ENCODE measurements at places on chromosomes 12 and 14.

DNA sequence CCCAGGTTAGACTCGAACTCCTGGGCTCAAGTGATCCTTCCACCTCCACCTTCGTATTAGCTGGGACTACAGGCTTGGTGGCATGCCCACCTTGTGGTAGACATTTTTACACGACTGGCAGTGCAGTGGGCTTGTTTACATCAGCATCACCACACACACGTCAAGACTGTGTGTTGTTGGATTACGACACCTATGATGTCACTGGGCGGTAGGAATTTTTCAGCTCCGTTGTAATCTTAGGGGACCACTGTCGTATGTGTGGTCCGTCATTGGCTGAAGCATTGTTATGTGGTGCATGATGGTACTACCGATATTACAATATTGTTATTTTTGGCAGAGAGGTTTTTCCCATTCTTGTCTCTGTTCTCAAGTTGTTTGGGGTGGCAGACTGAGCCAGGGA lies 50.7 kb downstream of the TSPAN9 start:
- DNase-seq: no peak

DNA sequence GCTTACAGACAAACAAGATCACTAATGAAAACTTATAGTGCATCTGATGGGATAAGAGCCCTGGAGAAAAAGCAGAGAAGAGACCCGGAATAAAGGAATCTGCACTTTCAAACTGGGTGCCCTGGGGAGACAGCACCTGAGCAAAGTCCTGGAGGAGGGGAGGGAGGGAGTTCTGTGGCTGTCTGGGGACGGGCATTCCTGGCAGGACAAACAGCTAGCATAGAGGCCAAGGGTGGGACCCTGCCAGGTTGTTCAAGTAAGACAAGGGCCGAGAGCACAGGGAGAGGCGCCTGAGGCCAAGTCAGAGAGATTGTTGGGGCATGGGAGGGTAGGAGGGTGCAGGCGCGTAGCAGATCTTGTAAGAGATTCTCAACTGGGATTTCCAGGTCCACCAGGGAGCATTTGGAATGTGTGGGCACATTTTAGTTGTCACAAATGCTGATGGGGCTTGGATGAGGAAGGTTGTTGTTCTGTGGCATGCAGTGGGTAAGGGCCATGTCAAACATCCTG lies 14.2 kb downstream of the IQSEC3 start:
- DNase-seq: no peak

- no peak for DNase-seq
Observed at GRCh38 chr14:65079768-65080167, 22.5 kb downstream of the MAX start.

GRCh38 chr12:54020591-54021405 lies 7.4 kb upstream of the HOXC6 start:
- DNase-seq: no peak

- no peak for DNase-seq
Observed at GRCh38 chr14:66804141-66804540, 296.2 kb downstream of the GPHN start.

DNA sequence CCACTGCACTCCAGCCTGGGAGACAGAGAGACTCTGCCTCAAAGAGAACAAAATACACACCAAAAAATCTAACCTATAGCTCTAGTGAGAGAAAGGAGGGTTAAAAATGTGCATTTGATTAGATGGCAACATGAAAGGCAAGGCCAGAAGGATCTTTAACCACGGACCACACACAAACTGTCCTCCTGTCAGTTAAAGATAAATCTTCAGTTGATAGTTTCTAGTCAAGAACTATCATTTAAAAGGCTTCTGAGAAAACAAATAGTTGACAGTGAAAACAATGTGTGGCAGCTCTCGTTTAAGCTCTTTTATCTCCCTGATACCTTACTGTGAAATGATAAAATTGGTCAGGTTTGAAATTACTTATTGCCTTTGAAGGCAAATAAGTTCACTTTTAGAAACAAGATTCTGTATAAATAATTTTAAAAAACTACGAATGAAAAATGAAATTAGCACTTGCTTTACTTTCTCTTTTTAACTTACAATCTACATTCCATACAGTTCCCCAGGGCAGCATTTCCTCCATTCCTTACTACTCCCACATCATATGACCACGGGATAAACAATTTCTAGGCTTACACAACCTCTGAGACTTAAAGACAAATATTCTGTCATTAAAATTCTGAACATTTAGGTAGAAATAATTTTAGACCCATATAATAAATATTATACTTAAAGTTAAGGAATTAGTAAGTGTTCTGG lies 71.4 kb upstream of the GNPNAT1 start:
- peak; percentile 79 for DNase-seq

- DNase-seq: no peak
Observed at GRCh38 chr14:96055065-96055752, 16.0 kb downstream of the C14orf132 start.

DNA sequence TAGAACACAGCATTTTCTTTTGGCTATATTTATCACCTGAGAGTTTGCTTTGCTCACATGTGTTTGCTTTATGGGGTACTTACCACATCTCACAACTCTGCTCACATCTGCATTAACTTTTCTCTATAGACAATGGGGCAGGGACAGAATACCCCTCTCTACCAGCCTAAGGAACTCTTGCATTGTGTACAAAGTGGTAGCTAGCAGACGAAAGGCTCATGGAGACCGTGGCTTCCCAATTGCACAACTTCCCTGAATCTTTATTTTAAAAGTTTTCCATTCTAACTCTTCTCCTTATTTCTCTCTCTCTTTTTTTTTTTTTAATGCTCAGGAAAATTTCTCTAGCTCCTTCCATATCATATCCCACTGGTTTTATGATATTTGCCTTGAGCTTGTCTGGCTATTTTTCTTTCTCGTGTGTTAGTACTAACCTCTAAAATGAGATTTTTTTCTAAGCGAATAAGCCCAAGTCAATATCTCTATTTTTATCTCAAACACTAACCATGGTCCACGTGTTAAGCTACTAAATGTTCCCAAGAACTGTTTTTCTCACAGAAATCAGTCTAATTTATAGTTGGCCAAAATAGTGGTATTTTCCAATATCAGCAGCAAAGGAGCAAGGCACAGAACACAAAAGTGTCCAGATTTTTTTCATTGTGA lies 155.2 kb downstream of the STXBP6 start:
- DNase-seq: no peak

- no peak for DNase-seq
Observed at GRCh38 chr14:71907793-71908515, 24.3 kb upstream of the RGS6 start.

- DNase-seq: no peak
Observed at GRCh38 chr14:45095143-45095542, 11.2 kb downstream of the PRPF39 start.

GRCh38 chr12:5582018-5582417 lies 150.1 kb downstream of the NTF3 start:
- peak; percentile 21 for DNase-seq

DNA sequence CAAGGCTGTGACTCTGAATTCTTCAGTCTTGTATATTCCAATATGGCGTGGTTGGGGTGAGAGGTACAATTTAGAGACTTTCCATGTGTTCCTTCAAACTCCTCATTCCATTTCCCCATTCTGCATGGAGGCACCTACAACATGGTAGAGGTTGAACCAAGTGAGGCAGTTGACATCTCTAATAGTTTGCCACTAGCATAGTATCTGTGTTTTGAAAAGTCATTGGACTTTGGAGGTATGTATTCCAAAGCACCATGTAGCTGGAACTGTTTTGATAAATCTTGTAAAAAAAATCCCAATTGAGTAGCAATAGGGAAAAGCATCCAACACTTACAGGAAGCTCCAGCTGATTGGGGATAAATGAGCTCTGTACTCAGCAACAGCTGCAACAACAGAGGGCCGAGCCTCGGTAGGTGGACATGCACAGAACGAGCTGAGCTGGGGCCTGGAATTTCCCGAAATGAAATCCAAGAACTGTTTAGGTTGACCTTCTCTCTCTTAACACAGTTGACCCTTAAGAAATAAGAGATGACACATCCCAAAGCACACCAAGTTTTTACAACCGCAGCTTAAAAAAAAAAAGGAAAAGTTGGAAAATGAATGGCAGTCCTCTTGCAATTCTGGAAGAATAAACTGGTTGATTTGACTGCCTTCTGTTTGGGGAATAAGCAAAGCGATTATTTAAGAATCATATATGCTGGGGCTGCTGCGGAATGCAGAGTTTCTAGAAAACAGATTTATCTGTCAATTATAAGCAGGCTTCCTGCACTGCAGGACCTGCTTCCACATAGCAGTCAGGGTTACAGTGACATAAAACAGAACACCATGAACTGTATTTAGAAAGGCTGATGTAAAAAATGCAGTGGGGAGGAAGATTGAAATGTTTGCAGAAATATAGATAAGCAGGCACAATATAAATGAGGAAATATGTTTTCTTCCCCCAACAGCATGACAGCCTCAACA lies 194.6 kb upstream of the KRR1 start:
- DNase-seq: peak; percentile 88

- peak; percentile 80 for DNase-seq
Observed at GRCh38 chr14:99768381-99768780, 24.8 kb upstream of the EML1 start.

DNA sequence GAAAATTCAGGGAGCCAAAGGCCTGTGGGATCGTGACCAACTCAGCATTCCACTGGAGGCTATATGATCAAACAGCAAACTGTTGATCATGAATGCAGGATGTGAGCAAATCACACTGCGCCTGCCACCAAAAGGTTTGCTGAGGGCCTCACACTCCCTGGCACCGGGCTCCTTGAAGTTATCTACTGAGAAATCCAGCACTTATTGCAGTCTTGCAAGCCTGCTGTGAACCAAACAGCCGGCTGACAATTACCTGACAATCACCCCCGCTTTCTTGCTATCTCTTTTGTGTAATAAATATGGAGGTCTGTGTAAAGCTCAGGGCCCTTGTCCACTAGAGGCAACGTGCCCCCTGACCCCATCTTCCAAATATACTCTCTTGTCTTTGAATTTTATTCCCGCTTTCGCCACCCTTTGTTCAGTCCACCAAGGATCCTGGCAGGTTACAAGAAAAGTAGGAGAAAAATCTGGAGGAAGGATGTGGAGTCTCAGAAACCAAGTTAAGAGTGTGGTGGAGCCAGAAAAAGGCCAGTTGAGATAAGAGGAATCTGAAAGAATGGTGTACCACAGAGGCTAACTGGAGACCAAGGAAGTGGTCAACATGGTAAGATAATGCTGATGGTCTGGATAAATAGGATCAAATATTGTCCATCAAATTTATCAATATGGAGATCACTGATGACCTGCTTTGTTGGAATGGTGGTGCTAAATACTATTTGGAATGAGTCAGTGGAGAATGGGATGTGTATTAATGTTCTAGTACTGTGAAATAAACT lies 229.2 kb downstream of the ALX1 start:
- no peak for DNase-seq

- DNase-seq: peak; percentile 82
Observed at GRCh38 chr12:31651893-31652521, 7.5 kb upstream of the ETFBKMT start.

GRCh38 chr12:132904718-132905328 lies 17.4 kb upstream of the CHFR start:
- DNase-seq: peak; percentile 11

DNA sequence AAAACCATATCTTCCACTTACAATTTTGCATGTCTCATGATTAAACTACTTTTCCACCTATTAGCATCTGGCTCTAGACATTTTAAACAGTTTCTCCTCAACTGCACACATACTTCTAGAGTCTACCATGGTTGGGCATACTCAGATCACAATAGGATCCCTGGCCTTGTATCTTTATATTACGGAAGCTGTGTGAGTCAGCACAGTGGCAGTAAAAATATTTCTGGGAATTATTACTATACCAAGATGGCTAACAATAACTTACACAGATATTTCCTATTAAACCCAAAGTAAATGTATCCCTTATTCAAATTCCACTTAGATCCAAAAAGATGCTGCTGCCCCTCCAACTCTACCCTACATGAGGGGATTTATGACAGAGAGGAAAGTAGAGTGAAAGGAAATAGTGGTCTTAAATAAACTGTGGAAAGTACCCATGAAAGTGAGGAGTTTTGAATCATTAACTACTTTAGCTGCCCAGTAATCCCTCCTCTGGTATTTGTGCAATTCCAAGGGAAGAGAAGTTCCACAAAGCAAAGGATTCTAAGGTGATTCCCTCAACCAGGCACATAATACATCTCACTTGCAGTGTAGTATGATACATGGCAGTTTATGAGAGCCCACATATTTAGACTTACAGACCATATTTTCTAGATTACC lies 14.0 kb upstream of the CPSF6 start:
- DNase-seq: no peak

GRCh38 chr12:57231276-57232021 lies 1.9 kb downstream of the SHMT2 start:
- no peak for DNase-seq

- no peak for DNase-seq
Observed at GRCh38 chr12:107702106-107702505, 16.5 kb downstream of the PWP1 start.

DNA sequence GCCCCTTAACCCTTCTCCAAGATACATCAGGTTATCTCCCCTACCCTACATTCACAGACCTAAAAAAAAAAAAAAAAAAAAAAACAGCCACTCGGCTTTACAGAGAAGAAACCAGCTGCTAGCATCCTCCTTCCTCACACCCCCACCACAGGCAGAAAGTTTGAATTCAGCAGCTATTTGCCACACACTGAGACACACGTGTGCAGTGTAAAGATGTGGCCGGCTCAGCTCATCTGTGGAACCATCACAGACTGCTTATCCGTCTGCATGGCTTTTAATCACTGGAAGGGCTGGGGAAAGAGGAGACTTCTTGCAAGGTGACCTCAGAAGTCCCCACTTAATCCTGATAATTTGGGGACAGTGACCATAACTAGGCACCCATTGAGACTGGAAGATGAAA lies 50.0 kb downstream of the VWF start:
- no peak for DNase-seq

GRCh38 chr12:4118601-4119156 lies 154.9 kb upstream of the CCND2 start:
- no peak for DNase-seq

Data from AG10803 (cell line).